ENCODE measurements at places on chromosomes 4 and X. TPM values are rescaled to one million over a fixed set of nuclear protein-coding genes. Genes with fewer than 3 reads are reported as not detected.

DNA sequence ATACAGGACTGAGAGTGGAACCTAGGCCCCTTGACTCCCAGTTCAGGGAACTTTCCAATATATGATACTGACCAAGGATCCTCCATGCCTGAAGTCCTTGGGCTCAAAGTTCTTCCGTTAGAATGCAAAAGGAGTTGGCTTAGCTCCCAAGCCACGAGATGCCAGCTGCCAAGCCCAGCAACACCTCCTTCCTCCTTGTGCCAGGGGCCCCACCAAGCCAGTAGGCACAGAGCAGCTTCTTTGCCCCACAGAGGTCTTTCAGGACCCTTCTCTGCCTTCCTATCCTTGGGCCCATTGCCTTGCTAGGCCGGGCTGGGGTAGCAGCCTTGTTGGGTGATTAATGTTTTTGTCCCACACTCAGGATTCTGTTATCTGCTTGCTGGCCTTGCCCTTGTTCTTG, 105.6 kb downstream of the EFNB1 start:
- peak; percentile 31 for DNase-seq

DNA sequence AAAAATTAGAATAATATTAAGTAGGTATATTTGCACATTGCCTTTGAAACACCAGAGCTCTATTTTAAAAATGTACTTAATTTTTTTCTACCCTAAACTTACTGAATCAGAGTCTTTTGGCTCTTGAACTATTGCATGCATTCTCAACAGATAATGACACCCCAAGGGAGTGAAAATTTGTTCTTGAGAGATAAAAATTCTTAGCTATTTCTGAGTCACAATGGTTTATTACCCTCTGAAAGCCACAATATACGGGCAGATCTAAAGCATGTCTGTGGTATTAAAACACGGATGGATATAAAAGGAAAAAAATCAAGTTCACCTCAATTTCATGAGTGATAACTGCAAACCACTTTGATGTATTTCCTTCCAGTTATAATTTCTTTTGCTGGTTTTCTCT, 636.3 kb upstream of the FTHL17 start:
- no peak for DNase-seq

GRCh38 chr4:47490550-47490949, 5.5 kb downstream of the ATP10D start:
- DNase-seq = no peak

GRCh38 chrX:102978594-102978993, 41.5 kb downstream of the RAB40AL start:
- DNase-seq = no peak

CTAG2 gene
- not detected for total RNA-seq

GRCh38 chr4:26619784-26620183, 35.9 kb downstream of the TBC1D19 start:
- no peak for DNase-seq

- no peak for DNase-seq
Measured at GRCh38 chr4:31390849-31391248, 670.7 kb downstream of the PCDH7 start.

GRCh38 chr4:128349921-128350320, 62.3 kb upstream of the PGRMC2 start:
- no peak for DNase-seq

DNA sequence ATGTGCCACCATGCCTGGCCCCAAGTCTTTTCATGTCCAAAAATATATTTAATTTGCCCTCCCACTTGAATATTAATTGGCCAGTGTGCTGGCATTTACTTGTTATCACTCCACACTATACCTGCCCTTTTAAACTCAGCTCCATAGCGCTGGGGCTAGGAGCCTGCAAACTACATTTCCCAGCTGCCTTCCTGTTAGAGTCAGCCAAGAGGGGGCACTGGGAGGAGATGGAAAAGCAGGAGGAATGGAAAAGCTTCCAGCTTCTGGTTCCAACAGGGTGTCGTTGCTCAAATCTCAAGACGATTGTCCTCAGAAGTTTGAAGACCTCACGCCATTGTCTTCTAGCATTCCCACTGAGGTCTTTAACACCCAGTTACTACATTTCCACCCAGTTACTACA, 315.5 kb downstream of the BCOR start:
- no peak for DNase-seq

DNA sequence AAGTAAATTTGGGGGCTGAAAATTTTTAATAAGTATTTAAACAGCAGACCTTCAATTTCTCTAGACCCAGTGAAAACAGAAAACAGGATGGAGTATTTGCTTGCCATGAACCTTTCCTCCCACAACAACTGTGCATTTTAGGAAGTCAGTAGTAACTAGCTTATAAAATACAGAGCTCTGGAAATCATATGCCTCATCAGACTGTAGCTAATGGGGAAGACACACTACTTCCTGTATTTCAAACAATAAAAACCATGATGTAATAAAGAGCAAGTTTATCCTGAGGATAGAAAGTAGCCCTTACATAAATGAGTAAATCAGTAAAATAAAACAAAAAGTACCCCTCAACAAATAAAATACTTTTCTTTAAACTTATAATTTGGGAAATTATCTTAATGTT, 280.1 kb upstream of the ZFP42 start:
- no peak for DNase-seq

GRCh38 chr4:157885811-157886210, 287.0 kb downstream of the GASK1B start:
- DNase-seq = no peak

DCX gene
- total RNA-seq = 0.19 TPM
